ENCODE measurements at places on chromosomes 6 and 20.

GRCh38 chr6:48766349-48766748 is 655.4 kb upstream of the PTCHD4 start:
- no peaks in the 10 kb centered on the region for H3K36me3 ChIP-seq
- H3K4me1 ChIP-seq, result no peaks in the 10 kb centered on the region
- no peak overlapping the region for H3K4me3 ChIP-seq
- no peak overlapping the region for H3K27ac ChIP-seq
- no peak for DNase-seq

DNA sequence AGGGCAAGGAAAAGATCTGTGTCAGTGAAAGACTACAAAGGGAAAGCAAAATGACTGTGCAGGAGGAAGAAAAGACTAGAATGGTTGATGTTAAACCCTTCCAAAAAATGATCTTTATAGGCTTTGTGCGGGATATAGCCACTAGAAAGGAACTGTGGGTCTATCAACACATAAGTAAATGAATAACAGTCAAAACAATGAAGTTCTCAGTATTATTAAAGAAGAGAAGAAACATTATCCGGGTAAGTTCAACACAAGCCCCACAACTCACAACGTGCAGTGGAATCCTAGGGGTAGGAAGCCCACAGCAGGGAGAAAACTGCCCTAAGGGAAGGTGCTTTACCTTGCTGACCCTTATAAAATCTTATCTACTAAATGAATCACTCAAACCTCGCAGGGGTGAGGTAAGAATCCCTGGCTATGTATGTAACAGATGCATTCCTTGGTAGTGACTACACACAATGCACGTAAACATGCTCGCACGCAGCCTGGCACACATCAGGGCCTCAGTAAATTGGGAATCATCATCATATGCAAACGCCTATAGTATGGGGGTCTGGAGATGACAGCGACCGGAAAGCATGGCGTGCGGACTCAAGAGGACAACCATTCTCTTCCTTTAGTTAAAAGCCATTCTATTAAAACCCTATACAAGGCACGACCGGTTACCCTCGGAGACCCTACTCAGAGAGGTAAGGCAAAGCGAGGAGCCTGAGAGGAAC is 11.3 kb downstream of the TFAP2A start:
- peaks cover 9% of the 10 kb centered on the region for H3K4me1 ChIP-seq
- peaks cover 81% of the 10 kb centered on the region for H3K27me3 ChIP-seq
- DNase-seq, result no peak
- no peaks in the 10 kb centered on the region for H3K36me3 ChIP-seq

- H3K4me3 ChIP-seq, result no peak overlapping the region
- no peaks in the 10 kb centered on the region for H3K36me3 ChIP-seq
- DNase-seq, result no peak
- H3K4me1 ChIP-seq, result no peaks in the 10 kb centered on the region
- no peak overlapping the region for H3K27ac ChIP-seq
- H3K27me3 ChIP-seq, result no peaks in the 10 kb centered on the region
Measured at GRCh38 chr6:113009682-113010081, 662.6 kb downstream of the RFPL4B start.

DNA sequence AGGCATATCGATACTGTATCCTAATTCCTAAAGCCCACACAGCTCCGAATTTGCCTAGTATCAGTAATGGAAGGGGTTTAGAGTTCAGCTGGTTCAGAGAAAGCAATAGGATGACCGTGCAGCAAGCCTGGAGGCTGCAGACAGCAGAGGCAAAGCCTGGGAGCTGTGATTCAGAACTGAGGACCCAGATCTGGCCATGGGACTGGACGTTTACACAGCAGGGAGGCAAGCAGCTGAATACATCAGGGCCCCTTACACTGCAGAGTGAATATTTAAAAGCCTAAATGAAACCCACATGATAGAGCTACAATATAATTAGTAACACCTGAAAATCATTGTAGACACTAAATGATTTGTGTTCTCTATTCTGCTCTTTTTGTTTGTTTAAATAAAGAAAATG is 38.0 kb downstream of the ELOVL2 start:
- no peak overlapping the region for H3K4me3 ChIP-seq
- DNase-seq, result no peak
- no peaks in the 10 kb centered on the region for H3K36me3 ChIP-seq

DNA sequence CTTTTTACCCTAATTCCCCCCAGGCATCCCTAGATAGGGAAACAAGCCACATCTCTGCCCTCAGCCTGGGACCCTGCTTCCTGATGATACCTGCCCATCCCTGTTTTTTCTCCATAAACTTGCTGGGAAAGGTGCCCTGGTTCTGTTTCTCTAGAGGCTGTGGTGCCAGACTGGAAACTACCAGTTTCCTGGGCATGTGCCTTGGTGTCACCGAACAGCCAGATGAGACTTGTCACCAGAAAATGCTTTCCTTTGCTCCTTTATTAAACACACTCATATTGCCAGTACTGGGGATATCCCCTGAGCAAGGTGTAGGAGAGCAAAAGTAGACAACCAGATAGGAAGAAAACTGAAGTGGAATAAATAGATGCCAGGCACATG is 16.8 kb downstream of the SRSF3 start:
- H3K27ac ChIP-seq, result peak overlapping the region; percentile 39
- no peak overlapping the region for H3K4me3 ChIP-seq
- H3K4me1 ChIP-seq, result peaks cover 38% of the 10 kb centered on the region
- peaks cover 51% of the 10 kb centered on the region for H3K36me3 ChIP-seq
- H3K27me3 ChIP-seq, result no peaks in the 10 kb centered on the region

DNA sequence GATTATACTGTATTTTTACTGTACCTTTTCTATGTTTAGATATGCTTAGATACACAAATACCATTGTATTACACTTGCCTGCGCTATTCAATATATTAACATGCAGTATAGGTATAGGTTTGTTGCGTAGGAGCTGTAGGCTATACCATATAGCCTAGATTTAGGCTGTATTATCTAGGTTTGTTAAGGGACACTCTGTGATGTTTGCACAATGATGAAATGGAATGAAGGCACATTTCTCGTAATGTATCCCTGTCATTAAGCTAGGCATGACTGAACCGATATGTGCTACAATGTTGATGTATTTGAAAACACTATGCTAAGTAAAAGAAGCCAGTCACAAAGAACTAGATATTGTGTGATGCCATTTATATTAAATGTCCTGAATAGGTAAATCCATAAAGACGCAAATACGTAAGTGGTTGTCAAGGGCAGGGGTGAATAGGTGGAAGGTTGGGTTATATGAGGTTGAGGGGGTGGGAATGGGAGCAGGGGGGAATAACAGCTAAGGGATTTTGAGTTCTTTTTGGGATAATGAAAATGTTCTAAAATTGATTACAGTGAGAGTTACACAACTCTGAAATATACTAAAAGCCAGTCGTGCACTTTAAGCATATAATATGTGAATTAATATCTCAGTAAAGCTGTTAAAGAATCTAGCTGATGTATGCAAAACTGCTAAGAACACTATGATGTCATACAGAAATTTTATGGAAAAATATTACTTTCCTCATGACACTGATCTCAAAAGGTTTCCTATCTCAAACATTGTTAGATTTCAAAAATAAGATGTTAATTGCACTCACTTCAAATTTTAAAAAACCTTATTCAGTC is 97.4 kb downstream of the NCOA3 start:
- H3K4me3 ChIP-seq, result no peak overlapping the region
- H3K4me1 ChIP-seq, result peaks cover 15% of the 10 kb centered on the region
- no peaks in the 10 kb centered on the region for H3K27me3 ChIP-seq
- H3K36me3 ChIP-seq, result no peaks in the 10 kb centered on the region
- DNase-seq, result no peak

Measured in gastrocnemius medialis (tissue), 4 donors.